ENCODE measurements at places on chromosomes 7 and 10.

DNA sequence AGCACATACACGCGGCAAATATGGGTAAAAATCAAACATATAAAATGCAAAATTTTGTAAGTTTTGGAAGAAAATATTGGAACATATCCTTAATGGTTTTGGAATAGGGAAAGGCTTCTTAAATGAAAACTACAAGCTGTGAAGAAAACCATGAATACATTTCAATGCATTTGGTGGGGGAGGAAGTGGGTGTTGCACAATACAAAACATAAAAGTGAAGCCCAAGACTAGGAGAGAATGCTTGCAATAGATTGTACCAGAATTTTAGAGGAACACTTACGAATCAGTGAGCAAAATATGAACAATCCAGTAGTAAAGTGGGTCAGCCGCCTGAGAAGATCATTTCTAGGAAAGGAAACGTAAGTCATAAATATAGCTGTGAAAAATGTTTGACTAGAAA lies 322.6 kb upstream of the MKI67 start:
- DNase-seq = no peak

DNA sequence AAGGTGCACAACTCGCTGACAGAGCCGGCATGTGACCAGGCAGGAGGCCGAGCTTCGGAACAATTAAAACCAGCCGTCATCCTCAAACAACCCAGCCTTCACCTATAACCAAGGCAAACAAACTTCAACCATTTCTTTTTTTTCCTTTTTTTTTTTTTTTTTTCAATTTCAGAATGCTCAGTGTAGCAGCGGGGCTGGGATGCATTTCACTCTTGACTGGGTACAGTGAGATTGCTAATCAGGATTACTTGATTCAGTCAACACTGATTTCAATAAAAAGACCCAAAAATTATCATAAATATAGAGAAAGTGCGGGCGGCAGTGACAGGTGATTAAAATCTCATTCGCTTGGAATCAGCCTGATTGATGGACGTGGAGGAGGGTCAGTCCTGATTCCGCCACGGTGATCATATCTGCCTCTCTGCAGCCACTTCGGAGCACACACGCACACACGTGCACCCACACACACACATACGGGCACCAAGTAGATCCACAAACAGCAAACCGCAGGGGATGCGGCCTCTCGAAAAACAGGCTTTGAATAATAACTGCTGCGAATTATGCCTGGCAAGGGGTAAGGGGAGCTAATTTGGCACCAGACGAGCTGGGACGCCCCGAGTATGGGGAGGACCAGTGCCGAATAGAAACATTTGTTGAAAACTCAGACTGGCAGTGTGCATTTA lies 31.2 kb downstream of the EBF3 start:
- peak; percentile 1 for DNase-seq

- DNase-seq = no peak
Observed at GRCh38 chr7:108561047-108561619, 8.4 kb downstream of the THAP5 start.

DNA sequence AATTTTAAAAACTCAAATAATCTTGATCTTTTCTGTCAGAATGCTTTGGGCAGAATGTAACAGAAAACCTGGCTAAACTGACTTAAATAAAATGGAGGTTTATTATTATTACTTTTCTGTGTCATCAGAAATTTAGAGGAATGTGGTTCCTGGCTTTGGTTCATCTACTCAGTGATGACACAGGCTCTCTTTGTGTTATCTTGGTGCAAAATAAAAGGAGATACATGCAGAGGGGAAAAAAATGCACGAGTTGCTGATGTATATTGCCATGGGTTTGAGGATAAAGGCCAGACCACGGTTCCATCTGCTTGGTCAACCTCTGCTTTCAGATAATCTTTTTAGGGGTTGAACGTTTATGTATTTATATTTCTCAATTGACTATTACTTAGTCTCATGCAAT lies 181.4 kb downstream of the SUGCT start:
- no peak for DNase-seq

- DNase-seq = no peak
Observed at GRCh38 chr10:97601268-97602215, 12.0 kb downstream of the C10orf62 start.

GRCh38 chr7:50565977-50566376 lies 772 bp upstream of the DDC start:
- DNase-seq = no peak

- DNase-seq = no peak
Observed at GRCh38 chr7:16734148-16734726, 19.3 kb upstream of the TSPAN13 start.

DNA sequence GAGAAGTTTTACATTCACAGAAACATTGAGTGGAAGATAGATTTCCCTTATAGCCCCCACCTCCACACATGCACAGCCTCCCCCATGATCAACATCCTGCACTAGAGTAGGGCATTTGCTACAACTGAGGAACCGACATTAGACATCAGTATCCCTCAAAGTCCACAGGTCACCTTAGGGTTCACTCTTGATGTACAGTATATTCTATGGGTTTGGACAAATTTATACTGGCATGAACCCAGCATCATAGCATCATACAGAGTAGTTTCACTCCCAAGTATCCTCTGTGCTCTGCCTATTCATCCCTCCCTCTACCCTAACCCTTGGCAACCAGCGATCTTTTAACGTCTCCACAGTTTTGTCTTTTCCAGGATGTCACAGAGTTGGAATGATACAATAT lies 64.4 kb downstream of the VSTM4 start:
- no peak for DNase-seq

DNA sequence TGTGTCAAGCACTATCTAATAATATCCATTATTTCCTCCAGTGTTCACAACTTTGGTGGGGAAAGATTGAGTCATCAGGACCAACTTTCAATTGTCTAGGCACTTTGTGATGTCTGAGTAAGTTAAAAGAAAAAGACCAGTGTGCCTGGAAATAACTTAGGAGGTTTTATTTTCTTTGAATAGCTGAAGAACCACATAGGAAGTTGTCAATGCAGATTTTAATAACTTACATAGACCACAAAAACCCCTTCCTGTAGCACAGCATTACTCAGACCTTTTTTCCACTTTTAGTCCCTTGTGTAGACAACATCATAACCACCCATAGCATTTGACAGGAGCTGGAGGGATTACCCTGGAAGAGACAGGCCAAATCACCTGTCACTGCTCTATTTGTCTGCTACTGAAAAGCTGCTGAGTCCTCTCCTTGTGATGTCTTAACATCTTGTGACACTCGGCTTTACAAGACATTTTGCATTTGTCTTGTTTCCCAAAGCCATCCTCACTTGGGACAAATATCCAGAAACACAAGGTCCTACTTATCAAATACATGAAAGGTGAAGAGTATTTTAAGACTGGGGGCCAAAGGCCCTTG lies 241.5 kb upstream of the PTER start:
- no peak for DNase-seq

- no peak for DNase-seq
Observed at GRCh38 chr10:9957351-9957750, 1060.3 kb upstream of the CELF2 start.

- DNase-seq = no peak
Observed at GRCh38 chr7:135269921-135270320, 36.3 kb downstream of the STRA8 start.

DNA sequence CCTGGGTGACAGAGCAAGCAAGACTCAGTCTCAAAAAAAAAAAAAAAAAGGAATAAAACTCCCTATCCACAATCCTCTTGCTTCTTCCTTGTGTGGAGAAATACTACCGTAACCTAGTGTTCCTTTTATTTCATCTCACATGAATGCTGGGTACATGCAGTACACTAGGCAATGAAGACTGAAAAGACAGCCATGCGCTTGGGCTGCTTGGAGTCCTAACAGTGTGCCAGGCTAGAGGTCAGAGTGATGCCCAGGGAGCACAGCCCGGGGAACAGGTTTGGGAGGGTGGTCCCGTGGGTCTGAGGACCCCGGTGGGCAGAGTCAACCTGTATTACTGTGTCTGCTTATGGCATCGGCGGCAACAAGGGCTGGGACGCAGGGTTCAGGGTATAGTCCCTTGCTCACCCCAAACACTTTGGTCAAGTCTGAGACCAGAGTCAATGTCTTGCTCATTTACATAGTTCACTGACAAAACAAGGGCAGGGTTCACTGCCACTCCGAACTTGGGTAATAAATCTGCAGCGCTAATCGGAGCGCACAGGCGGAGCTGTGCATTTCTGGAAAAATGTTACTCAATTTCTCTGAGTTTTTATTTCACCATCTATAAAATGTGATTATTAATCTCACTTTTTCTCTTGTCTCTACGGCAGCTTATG lies 118.0 kb downstream of the CLEC2L start:
- DNase-seq = no peak

DNA sequence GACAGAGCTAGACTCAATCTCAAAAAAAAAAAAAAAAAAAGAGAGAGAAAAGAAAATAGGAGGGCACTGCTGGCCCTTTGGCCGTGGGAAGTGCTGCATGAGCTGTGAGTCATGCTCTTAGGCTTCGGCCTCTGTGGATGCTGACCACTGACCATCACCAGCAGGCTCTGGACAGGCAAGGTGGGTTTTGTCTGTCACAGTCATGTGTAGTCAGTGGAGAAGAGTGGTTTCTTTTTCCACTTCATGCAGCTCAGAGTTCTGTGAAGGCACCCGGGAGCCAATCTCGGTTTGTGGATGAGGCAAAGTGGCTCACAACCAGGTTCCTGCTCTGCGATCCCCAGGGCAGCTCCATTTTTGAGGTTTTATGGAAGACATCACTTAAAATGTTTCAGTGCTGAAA lies 58.1 kb downstream of the PRTFDC1 start:
- no peak for DNase-seq

DNA sequence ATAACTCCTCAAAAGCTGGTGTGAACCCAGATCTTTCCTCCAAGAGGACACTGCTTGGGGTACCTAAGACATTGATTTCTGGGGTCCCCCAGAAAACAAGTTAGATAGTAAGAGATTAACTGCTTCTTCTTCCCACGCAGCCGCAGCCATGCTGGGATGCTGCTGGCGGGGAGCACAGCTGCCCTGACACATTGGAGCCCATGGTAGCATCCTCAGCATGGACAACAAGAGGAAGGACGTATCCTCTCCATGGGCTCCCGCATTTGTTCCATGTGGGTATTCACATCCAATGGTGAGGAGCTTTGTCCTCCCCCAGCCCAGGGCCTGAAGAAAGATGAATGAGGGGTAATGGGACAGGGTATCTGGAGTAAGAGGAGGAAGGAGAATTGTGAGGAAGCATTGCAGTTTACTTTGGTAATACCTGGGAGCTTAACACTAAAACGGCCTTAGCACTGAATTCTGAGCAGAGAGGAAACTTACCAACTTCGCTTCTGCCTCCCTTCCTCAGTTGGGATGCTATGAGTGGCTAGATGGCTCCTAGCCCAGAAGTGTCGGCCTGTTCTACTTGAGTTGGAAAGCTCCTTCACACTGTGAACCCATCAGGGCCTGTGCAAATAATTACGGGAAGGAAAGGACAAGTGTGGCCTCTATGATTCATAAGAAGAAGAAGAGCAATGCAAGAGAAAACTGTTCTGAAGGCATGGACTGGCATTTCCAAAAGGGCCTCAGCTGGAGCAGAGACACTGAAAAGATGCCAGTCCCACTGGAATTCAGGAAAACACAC lies 43.9 kb downstream of the C10orf120 start:
- no peak for DNase-seq

DNA sequence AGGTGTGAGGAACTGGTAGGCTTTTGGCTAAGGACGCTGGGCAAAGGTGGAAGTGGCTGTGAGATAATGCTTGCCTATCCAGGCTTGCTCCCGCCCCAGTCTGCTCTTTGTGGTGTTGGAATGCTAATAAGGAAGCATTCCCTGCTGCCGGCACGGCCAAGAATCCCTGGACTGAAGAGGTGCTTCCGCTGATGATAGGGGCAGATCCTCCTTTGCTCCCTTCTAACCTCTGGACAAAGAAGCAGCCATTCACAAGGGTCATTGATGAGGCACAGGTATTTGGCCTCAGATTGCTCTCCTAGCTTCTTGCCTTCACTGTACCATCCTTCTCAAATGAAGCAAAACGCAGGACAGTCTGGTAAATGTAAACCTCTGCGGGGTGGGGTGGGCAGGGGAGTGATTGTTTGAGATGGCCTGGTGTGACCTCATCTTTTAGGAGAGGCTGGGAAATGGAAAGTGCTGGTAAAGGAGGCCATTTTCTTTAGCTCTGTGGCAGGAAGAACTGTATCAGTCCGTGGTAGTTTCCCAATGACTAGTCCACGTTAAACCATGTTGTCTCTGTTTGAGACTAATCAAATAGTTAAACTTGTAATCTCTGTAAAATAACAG lies 1.7 kb downstream of the PGAM1 start:
- peak; percentile 83 for DNase-seq

- peak; percentile 17 for DNase-seq
Observed at GRCh38 chr7:64881461-64882287, 21.4 kb upstream of the ZNF273 start.

GRCh38 chr7:28517206-28517605 lies 104.9 kb downstream of the CREB5 start:
- no peak for DNase-seq

GRCh38 chr7:117247809-117248208 lies 75.0 kb downstream of the WNT2 start:
- no peak for DNase-seq

DNA sequence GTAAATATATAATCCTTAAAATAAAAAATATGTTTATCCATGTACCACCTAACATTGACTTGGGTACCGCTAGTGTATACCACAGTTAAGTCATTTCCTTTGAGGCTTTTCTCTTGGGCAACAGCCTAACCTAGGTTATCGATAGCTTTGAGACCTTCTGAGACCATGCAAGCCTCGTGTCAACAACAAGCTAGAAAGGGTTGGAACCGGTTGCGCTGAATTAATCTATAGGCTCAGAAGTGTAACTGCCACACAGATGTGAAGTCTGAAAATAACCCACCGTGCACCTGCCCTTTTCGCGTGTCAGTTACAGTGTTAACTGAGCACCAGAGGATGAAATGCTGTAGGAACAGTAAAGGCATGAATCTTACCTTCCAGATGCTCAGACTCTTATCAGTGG lies 59.8 kb downstream of the ARID5B start:
- no peak for DNase-seq

DNA sequence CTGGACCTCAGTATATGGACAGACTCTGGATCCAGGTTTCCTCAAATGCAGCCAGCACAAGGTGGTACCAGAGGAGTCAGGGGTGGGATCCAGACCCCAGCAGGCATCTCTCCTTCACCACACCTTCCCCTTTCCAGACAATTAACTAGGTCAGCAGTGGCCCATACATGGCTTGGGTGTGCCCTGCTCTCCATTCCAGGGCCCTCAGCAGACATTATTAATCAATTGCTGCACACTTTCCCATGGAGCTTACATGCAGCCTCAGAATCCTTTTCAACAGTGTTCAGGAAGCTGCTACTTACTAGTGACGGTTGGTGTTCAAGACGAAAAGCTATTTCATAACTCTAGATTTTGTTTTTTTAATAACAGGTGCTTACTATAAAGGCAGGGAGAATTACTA lies 6.0 kb downstream of the COL13A1 start:
- no peak for DNase-seq

DNA sequence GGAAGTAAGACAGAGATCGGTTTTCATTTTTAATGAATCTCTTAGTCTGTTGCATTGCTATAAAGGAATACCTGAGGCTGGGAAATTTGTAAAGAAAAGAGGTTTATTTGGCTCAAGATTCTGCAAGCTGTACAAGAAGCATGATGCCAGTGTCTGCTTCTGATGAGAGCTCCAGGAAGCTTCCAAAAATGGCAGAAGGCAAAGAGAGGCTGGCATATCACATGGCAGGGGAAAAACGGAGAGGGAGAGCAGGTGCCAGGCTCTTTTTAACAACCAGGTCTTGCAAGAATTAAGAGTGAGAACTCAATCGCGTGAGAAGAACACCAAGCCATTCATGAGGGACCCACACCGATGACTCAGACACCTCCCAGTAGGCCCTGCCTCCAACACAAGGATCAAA lies 125.0 kb upstream of the THSD7A start:
- no peak for DNase-seq

- DNase-seq = no peak
Observed at GRCh38 chr7:127419196-127419595, 26.7 kb upstream of the ZNF800 start.

GRCh38 chr10:20877986-20878983 lies 18.8 kb downstream of the NEBL start:
- DNase-seq = no peak

All from Caco-2 (cell line).